Activated naive CD4-positive, alpha-beta T cell treated with Interleukin-2 at 50 U/mL for 16 hours (primary cell): ENCODE measurements at places on chromosomes 6 and 20.

DNA sequence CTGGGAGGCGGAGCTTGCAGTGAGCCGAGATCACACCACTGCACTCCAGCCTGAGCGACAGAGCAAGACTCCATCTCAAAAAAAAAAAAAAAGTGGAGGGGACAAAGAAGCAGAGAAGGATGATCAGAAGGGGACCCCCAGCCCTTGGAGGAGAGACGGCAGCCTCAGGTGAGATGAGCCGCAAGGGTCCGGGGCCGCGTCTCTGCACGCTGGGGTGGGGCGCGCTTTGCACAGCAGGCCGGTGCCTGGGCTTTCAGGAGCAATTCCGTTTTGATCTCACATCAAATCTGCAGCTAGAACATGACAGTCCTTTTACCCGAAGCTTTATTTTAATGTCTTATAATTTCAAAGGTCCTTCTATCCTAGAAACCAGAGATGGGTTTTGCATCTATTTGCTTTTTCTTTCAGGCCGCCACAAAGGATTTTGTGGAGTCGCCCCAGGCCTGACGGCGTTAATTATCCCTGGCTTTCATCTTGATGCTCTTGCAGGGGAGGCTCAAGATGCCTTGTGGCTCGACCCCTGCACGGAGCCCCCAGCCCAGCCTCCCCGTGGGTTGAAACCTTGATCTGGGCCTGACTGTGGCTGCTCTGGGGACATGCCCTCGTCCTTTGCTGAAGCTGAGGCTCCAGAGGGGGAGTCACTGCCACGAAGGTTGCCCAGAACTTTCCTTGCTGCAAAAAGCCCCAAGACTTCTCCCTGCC lies 17.3 kb downstream of the HRH3 start:
- DNase-seq: no peak

DNA sequence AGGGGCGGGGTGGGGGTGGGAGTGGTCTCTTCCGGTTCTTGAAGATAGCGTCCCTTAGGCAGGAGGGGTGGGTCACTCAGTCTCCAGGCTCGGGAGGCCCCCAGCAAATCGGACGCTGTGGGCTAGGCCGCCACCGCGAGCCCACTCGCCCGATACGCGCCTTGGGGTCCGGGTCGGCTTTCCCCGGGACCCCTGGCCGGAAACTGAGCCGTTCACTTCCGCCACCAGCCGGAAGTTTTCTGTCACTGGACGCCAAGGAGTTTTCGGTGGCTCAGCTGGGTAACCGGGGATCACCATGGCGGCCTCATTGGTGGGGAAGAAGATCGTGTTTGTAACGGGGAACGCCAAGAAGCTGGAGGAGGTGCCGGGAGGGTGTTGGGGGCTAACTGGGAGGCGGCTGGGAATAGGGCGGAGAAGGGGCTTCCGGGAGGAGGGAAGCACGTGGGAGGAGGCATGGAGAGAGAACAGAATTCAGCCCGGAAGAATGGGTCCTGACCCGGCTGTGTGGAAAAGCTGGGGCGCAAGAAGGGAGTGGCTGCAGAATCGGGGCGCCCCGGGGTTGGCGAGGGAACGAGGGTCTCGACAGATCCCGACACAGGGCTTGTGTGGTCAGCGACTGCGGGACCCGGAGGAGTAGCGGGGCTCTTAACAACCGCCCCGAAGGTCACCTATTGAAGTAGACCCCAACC lies at the start of gene ITPA:
Gene ITPA, plus strand, starts transcription at position 242 of the 689 bp plus-strand sequence. Its CDS starts 54 bp downstream, at position 296.
- peak; percentile 68 for DNase-seq

GRCh38 chr6:65450451-65450850 lies 256.6 kb downstream of the EYS start:
- DNase-seq: no peak

DNA sequence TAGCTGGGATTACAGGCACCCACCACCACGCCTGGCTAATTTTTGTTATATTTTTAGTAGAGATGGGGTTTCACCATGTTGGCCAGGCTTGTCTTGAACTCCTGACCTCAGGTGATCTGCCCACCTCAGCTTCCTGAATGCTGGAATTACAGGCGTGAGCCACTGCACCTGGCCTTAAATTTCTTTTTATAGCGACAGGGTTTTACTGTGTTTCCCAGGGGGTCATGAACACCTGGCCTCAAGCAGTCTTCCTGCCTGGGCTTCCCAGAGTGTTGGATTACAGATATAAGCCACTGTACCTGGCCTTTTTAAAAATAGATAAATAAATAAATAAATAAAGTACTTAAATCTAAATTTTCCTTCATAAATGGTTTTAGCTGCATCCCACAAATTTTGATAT lies 57.5 kb downstream of the LIN28B start:
- DNase-seq: no peak

DNA sequence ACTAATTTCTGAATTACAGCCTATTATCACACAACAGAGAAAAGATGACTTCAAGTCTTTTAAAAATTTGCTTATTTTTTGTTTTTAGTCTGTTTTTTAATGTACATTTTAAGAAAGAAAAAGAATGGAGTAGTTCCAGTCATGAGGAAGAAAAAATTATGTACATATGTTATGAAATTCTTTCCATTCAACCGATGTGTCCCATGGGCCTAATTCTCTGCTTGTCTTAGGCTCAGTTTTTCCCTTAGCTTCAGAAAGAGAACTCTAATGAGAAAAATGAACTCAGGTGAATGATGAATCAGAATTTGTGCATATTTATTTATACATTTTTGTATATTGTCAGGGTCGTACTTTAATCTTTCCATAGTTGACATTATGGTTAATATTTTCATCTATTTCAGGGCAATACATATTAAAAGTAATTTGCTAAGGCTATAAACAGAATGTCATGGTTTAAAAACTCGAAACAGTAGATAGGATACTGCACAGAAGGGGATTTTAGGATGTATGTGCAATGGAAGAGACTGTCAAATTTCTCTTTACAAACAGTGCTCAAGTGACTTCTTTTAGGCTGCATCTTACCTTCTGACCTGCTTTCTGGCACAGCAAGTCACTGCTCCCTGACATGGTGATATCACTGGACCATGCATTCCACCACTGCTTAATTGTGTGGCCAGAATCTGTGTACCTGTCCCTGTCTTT lies 153.1 kb downstream of the EPHA7 start:
- DNase-seq: no peak

- DNase-seq: no peak
Measured at GRCh38 chr6:16295471-16295870, 57.1 kb downstream of the GMPR start.
